ENCODE measurements at places on chromosomes 2 and 18.

- no peak for DNase-seq
Measured at GRCh38 chr18:79610461-79611039, 69.1 kb upstream of the CTDP1 start.

GRCh38 chr2:158120664-158121641 is 19.3 kb downstream of the UPP2 start:
- DNase-seq = no peak

DNA sequence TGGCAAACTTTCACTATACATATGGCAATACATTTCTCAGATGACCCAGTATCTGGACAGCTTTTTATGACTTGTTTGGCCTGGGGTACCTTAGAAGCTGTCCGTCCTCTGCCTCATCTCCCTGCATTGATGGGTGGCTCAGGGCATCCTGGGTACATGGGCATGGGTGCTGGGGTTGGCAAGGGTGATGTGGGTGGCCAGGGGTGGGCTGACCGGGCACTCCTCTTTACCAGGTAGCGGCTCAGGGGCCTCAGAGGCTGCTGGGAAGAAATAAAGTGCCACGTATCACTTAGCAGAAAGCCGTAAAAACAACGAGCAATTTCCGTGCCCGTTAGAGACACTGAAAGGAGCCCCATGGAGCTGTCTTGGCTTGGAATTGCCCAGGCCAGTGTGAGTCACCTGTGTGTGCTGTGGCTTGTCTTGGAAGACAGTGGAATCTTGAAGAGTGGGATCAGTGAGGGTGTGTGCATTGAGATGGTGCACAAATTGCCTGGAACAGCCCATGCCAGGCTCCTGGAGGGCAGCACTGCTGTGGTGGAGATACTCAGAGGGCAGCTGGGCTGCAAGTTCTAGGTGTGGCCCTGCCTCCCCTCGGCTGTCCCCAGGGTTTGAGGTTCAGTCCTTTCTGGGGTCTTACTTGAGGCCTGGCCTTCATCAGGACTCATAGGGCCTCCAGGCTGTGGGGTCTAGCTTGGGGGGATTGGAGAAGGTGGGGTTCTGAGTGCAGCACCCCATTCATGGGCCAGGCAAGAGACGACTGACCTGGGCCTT is 88.8 kb downstream of the FHOD3 start:
- DNase-seq = no peak

- DNase-seq = no peak
Measured at GRCh38 chr2:164859251-164859818, 17.7 kb upstream of the COBLL1 start.

DNA sequence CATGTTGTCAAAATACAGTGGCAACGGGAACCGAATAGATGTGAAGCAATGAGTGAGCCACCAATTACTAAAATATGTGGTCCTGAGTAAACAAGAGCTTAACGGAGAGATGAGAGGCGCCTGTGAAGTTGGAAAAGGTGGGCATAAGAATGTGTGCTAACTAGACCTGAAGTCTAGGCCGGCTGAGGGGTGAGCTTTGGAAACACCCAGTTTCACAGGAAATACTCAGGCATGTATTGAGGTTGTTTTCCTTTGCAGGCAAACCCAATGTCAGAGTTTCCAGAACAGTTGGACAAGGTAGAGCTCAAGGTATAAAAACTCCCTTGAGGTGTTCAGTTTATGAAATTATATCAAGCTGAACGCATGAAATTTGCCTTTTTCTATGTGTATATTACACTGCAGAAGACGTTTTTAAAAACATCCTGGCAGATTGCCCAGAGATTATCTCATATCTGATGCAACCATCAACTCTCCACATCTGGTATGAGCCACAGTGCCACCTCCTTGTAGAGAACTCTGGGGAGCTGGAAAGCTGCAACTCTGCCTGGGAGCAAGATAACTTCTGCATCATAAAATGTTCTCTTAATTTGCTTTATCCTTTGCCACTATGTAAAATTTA is 3.9 kb upstream of the WDSUB1 start:
- DNase-seq = no peak

- DNase-seq = no peak
Measured at GRCh38 chr2:236402033-236402790, 138.0 kb upstream of the ASB18 start.

DNA sequence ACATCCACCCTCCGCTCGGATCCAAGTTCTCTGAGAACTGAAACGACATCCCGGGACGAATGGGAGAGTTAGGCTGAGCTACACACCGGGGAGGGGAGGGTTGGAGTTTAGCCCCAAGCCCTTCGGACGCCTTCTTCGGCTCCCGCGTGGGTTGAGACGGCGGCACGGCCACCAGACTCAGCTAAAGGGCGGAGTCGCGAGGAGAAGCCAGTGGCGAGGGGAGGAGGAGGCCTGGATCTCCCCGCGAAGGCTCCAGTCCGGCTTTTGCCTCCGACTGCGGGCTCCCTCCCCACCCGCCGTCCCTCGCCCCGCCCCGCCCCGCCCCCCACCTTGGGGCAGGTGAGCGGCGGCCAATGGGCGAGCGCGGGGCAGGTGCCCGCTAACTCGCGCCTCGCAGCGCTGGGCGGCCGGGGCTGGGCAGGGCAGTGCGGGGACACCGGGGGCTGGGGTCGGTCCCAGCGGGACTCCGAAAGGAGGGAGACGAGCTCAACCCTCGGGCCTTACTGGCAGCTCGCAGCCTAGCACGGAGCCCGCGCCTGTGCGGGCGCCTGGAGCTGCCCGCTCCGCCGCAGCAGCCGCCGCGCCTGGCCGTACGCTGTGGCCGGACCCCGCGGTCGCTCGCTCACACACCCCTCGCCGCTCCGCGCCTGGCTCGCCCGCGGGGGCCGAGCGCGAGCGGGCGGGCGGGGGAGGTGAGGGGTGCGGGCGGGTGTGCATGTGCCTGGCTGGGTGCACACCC is at the start of gene EMX1:
Gene EMX1 (plus strand): TSS at position 382 of the 739 bp plus-strand sequence. CDS start 334 bp downstream, at position 716.
- peak; percentile 11 for DNase-seq

DNA sequence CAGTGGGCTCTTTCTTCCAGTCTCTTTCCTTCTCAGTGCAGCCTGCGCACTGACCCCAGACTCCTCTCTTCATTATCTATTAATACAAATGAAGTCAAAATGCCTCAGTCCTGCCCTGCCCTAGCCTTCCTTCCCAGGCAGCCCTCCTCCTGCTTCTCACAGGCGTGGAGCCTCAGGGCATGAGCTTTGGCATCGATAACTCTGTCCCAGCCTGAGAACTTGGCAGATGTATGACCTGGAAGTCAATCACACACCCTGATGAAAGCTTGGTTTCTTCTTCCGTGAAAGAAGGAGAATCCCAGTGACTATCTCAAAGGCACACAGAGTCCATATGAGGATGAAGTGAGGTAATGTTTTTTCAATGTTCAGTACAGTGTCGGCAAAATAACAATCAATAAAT is 600.7 kb upstream of the ID2 start:
- no peak for DNase-seq

DNA sequence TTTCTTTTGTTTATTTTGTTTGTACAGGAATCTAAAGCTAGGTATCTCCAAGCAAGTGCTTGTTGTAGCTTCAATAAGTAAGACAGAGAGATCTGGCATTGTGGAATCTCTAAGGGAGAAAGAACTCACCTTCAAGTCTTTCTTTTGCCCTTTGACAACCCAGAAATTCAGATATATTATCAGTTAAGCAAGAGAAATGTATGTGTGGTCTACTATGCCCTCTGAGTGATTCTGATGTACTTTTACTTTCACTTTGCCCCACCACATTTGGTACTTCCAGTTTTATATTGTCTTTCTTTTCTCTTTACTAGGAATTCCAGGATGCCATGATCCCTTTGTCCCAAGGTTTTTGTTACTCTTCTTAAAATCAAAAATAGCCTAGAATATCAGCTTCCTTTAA is 259.6 kb upstream of the PIK3C3 start:
- DNase-seq = no peak

DNA sequence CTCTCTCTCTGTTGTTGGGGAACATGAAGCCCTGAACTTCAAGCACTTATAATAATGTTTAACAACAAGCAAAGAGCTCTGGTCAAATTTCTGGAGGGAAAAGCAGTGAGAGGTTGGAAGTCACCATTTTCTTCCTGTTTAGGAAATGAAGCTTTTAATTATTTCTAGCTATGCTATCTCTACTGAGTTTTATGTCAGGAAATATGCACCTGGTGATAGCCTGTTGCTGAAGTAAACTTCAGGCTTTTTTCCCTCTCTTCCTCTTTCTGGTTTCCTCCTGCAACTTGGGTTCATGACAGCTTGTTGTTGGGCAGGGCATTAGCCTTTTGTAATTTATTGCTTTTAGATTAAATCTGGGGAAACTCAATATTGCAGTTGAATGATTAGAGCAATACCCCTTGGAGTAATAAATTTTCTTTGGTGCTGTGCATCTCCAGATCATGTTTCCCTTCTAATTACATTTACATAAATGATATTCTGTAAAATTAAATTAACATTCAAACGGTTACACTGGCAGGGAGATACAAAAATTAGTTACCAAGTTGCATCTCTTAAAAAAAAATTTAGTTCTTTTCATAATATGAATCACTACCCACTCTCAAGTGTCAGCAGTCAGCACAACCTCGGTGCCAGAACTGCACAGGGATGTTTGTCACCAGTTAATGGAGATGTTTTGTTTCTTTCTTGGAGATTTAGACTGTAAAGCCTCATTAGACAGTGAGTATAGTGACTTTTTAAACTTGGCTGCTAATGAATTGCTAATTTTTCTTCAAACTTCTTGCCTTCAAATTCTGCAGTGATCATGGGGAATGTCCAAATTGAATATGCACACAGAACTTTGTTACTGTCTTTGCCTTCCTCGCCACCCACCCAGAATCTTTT is 466.6 kb upstream of the ETAA1 start:
- DNase-seq = no peak

DNA sequence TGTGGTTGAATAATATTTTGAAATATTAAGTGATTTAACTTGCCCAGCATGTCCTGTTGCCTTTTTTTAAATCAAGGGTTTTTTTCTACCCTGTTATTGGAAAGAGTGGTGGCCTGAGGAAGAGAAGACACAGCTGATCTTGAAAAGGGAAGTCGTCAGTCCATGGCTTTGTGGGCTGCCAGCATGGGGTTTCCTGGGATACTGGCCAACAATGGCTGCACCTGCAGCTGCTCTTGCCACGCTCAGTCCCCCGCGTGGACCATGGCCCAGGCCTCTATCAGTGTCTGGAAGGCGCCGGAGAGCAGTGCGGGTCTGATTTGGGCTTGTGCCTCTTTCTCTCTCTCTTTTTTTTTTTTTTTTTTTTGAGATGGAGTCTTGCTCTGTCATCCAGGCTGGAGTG is 99.3 kb downstream of the ASB1 start:
- no peak for DNase-seq

DNA sequence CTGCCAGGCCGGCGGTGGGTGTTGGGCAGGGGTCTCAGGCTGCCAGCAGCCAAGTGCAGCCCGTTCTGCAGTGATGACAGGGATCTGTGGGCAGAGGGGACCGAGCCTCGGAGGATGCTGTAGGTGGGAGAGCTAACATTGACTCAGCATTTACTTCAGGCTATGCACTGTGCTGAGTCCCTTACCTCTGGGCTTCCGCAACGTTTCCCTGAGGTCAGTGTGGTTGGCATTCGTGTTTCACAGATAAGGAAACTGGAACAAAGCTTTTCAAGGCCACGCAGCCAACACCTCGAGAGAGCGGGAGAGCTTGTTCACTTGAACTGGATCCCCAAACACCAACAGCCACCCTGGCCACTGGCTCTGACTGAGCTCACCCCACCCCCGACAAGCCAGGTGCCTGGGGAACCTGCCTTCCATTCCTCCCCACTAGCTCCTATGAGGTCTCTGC is 839 bp upstream of the GPR148 start:
- DNase-seq = no peak

DNA sequence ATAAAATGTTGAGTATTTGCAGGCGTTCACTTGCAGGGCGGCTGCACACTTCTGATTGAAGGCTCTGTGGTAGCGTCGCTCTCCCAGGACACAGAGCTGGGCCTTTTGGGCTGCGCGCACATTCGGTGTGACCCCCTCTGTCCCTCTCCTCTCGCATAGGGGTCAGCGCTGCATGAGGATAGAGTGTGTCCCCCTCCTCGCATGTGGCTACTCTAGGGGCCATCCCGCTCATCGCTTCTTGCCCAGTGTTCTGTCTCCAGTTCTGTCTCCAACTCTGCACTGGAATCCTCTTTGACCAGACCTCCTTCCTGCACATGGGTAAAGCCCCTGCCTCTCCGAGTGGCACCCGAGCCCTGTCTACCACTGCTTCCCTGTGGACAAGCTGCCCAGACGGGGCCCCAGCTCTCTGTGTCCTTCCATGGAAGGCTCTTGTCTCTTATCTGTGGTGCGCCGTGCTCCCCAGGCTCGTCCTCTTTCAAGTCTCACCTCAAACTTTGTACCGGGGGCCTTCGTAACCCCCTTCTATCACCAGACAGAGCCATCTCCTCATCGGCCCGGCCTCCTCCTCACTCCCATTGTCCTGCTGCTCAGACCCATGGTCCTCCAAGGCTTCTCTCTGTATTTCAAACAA is 278.0 kb upstream of the HDAC4 start:
- no peak for DNase-seq

DNA sequence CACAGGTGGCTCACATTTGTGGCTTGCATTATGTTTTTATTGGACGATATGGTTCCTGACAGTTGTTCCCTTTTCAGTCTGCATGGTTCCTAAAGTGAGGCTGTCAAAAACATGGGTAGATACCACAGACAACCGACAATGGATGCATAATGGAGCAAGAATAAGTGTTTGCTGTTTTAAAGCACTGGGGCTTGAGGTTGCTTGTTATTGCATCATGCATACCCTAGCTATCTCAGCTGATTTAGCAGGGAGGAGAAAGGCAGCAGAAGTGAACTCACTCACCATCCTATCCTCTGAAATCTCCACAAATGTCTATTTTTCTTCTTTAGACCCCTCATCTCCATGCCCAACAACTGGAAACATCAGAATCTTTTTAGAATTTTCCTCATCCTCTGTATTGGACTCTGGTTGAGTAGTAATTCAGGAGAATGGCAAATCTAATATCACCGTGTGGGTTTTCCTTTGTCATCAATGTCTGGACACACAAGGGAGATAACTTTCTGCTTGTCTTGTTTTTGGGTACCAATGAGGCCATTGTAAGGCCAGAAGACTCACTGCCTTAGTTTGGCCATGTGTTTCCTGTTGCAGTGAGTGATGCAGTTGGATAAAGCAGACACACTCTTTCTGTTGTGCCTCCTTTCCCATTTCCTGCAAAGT is 46.7 kb downstream of the FBXO48 start:
- DNase-seq = no peak

DNA sequence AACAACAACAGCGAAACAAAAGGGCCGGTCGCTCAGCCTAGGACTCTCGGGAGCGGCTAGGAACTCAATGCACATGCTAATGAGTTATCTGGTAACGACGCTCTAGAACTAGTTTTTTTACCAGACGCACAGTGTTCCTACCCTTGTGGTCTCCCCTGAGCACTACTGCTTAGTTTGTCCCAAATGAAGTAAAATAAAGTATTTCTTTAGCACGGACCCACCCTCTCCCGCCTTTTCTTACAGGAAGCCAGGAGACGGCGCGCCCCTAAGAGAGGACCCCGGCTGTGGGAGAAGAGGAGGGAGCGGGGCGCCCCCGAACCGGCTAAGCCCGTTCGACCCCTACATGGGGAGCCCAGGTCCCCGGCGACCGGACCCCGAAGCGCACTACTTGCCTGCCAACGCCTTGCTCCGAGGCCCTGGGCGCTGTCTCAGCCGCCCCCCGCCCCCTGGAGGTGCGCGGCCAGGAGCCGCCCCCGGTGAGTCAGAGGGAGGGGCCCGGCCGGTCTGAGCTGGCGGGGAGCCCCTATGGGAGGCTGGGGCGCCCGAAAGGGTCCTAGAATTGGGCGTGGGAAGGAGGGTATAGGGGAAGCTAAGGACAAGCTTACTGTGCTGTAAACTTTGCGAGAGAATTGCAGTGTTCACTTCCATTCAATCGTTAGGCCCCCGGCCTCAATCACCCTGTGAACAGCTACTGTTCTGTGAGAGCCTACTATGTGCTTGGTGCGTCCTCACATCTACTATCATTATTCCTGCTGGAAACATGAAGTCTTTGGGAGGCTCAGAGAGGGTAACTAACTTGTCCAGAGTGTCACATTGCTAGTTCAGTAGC is 3.6 kb upstream of the CAPG start:
- DNase-seq = peak; percentile 45
